Omental fat pad (tissue), 4 donors: ENCODE measurements at places on chromosomes 1 and 21.

- no peak for DNase-seq
These were observed 138.9 kb downstream of the FOXD2 start for GRCh38 chr1:47576758-47577115.

- no peak for DNase-seq
These were observed 47.7 kb downstream of the COQ8A start for GRCh38 chr1:226987623-226988333.

DNA sequence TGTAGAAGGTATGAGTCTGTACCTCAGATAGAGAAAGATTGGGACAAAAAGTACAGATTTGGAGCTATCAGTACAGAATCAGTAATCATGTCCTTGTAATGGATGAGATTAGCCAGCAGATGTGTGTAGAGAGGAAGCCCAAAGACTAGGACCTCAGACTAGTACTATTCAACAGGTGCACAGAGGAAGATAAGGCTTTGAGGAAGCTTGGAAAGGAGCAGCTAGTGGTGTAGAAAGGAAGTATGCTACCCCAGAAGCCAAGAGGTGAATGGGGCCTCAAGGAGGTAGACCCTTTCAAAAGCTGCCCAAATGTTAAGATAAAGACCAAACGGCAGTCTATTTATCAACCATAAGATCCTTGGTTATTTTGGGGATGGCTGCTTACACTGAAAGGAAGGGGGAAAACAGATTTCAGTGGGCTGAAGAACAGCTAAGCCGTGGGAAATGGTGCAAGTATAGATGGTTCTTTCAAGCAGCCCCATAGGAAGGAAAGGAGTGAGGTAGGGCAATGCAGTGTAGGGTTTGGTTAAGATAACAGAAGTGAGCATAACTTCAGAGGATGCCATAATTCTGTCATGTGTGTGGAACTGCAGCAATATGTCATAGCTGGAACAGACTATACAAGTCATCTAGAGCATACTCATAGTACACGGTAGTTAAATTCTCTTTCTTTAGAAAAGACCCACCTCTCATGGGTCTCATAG is 221.7 kb downstream of the HHIPL2 start:
- DNase-seq = no peak

- DNase-seq = no peak
These were observed 2.2 kb upstream of the HAO2 start for GRCh38 chr1:119366424-119366823.
